ENCODE measurements at places on chromosomes 3 and 15.

DNA sequence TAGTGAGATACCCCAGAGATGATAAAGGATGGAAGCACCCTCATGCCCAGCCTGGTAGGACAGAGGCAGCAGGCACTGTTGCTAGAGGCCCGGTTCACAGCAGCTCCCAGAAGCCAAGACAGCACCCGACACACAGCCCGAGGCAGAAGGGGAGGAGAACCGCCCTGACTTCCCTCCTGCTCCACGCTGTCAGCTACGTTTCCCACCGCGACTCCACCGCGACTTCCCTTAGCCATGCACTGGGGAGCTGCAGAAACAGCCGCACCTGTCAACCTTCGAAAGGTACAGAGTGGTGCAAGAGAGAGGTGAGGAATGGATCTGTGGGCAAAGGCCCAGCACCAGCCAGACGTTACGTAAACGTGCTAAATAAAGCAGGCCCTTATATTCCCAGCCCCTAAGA is 529.2 kb downstream of the GABRG3 start:
- no peak for DNase-seq

DNA sequence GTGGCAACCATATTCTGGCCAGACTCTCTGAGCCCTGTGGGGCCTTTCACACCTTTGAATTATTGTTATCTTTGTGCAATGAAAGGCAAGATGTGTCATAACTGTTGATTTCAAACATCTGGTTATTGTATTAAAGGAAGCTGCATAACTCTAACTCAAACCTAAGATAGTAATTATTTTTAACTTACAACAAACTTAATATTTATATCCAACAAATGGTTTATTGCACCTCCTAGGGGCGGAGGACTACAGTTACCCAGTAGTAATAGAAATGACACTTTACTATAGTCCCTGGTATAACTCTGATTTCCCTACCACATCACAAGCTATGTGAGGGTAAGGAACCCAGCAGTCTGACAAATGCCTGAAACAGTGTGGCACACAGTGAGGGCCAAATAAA is 363.9 kb upstream of the SUCLG2 start:
- no peak for DNase-seq

DNA sequence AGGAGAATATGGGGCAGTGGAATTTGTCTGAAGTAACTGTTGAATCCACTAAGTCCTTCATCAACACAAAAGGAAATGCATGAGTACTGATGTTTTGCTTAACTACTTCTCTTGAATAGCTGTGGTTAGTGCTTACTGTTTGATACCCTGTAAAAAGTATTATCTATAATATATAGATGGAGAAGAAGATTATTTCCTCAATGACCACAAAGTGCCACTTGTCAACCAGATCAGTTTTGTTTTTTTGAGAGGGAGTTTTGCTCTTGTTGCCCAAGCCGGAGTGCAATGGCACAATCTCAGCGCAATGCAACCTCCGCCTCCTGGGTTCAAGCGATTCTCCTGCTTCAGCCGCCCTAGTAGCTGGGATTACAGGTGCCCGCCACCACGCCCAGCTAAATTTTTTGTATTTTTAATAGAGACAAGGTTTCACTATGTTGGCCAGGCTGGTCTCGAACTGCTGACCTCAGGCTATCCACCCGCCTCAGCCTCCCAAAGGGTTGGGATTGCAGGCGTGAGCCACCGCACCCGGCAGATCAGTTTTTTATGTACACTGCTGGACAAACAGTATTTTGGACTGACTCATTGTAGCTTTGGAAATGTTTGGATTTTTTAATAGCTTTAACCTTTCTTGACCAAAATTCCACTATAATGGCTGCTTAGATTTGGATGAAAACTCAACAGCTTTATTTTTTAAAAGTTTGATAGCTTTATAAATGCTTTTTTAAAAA is 1.5 kb upstream of the RPLP1 start:
- DNase-seq, result no peak

GRCh38 chr15:91529534-91529933 is 324.0 kb upstream of the SLCO3A1 start:
- no peak for DNase-seq

DNA sequence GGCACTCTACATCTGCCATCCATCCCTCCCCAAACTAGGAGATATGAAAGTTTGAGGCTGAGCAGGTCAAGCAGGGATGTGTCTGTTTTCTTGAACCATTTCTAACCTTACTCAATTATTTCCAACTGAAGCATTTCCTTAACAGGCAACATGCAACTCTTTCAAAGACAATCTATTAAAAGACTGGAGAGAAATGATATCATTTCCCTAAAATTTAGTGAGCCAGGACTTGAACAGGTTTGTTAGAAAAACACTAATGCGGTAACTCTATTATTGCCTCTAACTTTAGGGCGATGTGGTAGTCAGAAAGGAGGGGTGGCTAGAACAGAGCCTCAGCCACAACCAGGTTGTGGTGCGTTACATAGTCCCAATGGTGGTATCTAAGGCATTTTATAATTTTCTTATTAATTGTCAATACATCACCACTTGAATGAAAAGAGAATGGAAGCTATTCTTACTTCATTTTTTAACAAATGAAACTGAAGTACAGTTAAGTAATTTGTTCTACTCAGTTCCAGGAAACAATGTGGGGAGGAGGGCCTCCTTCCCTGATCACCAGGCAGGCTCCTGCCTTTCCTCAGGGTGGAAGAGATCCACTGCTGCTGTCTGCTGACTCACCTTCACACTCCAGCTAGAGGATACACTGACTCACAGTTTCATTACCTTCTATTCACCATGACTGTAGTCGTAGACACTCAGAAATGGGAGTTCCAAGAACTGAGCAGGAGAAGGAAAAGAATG is 22.8 kb downstream of the MYO1E start:
- no peak for DNase-seq

DNA sequence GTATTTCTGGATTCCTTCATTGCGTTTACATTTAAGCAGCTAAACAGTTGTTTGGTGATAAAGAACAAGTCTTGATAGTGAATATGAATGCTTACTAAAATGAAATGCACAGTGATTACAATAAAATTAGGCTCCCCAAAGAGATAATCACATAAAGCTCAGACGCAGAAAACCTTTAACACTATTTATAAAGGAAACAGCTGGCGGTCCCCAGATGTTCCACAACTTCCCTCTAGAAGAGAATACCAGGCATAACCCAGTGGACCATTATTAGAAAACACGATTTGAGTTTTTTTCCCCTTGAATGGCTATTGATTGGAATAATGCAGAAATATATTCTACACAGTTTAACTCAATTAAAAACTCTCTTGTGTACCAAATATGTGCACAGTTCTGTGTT is 573.2 kb downstream of the DIPK2A start:
- no peak for DNase-seq

DNA sequence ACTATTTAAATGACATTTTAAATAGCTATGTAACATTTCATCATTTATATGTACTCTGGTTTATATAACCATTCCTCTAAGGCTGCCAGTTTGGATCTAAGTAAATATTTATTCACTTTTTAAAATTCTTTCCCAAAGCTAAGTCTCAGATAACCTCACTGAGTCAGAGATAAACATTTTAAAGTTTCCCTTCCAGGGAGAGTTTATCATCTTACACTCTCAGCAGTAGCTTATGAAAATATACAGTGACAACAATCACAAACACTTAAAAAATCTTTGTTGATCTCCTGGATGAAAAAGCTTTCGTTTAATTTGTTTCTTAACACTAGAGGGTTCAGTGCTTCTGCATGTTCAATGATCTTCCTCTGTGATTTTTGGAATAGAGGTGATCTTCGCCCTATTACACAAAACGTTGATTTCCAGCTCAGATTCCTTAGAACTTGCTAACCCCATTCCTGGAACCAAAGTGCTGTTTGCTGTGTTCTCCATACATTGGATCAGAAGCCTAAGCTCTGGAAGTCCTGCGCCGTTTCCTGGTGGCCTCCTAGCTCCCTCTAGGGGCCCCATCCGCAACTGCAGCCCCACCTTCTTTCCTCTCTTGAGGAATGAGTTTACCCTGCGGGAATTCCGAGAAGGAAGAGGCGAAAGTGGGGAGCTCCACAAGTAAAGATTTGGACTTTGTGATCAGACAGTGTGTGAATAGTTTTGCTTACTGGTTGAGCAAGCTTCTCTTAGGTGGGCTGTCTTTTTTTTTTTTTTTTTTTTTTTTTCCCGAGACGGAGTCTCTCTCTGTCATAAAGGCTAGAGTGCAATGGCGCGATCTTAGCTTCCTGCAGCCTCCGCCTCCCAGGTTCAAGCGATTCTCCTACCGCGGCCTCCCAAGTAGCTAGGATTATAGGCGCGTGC is 29.3 kb upstream of the SACM1L start:
- no peak for DNase-seq

- no peak for DNase-seq
Observed at GRCh38 chr15:62792986-62793751, 249.4 kb upstream of the TPM1 start.

DNA sequence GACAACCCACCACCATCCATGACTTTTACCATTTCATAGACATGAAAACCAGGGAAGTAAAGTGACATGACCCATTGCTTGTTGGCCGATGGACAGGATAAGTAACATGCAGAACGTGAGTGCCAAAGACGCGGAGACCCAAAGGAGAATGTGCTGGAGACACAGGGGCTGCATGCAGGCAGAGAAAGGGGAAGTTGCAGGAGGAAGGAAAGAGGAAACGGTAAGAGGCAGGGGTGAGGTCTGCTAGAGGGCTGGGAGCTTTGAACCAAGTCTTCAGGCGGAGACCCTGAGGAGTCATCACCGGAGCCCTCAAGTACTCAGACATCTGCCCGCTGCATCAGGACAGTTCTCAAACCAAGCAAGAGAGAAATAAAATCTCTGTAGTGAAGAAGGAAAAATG is 34.9 kb downstream of the MAGEF1 start:
- DNase-seq, result no peak

DNA sequence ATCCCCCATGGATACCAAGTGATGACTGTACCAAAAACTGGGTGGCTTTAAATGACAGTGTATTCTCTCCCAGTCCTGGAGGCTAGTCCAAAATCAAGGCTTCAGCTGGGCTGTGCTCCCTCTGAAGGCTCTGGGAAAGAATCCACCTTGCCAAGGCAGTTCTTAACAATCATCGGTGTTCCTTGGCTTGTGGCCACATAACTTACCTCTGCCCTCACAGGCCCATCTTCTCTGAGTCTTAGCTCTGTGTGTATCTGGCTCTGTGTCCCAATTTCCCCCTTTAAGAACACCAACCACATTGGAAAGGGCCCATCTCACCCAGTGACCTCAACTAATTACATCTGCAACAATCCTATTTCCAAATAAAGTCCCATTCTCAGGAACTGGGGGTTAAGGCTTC is 503.0 kb upstream of the PROK2 start:
- DNase-seq, result no peak

DNA sequence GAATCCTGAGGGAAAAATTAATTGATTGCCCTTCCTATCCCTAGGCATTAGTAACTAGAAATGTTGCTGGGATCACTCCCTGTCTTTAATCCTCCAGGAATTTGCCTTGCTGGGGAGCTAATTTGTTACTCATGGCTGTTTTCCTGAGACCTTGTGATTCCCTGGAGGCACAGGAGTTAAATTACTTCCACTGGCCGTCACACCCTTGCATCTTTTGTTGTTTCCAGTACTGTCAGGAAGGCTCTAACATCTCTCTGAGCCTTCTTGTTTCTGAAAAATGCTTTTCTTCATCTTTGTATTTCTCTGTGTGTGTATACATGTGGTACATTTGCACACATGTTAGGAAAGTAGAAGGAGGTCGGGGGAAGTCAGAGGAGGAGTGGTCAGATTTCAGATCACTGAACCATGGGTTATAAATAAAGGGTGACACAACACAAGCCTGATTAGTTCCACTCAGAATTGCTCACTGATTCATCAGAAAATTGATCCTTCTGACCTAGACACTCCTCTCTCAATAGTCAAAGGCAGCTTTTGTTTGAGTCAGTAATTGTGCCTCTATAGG is 23.5 kb upstream of the LRRFIP2 start:
- no peak for DNase-seq

DNA sequence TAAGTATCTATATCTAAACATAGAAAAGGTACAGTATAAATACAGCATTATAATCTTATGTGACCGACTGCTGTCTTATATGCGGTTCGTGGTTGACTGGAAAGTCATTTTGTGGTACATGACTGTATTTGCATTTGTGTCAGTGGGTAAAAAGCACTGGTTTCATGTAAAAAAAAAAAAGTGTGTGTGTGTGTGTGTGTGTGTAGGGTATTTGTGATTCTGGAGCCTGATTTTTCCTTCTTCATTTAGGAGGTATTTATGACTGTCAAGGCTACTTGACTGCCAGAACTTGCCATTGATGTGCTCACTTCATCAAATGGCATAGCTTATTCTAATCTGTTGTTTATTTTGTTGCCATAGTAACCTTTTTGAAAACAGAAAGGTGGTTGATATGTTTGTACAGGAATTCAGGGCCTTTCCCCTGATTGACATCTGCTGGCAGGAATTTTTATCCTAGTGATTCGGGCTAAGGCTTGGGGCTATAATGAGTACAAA is 63.2 kb downstream of the AKAP13 start:
- peak; percentile 76 for DNase-seq

- no peak for DNase-seq
Observed at GRCh38 chr15:66617137-66618090, 51.6 kb upstream of the LCTL start.

DNA sequence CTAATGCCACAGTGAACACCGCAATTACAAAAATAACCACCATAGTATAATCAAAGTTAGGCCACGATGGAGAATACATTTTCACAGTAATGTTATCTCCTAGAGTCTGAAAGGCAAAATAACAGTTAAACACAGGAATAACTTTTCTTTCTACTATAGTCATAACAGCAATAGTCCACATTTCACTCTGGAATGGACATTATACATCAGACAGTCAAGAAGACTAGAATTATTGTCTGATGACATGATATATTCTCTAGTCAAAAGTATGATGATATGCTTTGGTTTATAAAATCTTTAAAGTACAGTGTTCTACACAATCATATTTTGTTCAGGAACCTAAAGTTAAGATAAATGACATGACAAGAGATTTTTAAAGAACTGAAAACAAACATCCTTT is 18.0 kb downstream of the SPPL2A start:
- no peak for DNase-seq

DNA sequence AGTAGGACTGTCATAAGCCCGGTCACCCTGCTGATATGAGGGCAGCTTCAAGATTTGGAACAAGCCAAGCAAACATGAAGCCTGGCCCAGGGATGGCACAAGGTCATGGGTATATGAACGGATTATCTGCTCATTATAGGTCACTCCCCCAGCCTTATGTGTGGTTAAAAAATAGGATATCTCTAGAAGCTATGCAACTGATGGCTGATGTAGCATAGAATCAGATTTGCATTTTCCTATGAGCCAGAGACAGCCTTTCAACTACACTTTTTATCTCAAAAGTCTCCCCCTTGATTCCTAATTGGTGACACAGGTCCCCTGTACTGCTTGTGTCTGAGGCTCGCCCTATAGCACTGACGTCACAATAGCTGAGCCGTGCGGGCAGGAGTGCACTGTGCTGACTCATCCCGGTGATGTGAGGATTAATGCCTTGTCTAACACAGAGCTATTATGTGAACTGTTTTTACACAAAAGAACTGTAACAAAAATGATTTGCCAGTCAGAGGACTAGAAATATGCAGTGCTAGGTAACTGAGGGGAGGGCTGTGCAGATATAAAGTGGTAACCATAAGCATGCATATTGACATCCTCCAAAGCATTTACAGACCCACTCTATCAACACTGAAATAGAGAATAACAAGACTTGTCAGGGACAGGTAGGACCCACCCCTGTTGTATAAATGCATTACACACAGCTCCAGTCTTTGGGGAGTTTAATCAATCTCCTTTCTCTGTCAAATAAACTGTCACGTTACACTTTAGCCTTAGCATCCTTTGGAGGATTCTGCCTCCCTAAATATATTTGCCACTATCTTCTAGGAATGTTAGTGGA is 204.9 kb downstream of the TIGIT start:
- no peak for DNase-seq

All from NCI-H1105 treated with DMSO at 0.1 percent for 48 hours (cell line).